Activated T-helper 17 cell treated with anti-CD3 and anti-CD28 coated beads, Interleukin-2, amount 50 U/mL, for 72 hours (primary cell): ENCODE measurements at places on chromosomes 1 and 21. TPM values are rescaled to one million over a fixed set of nuclear protein-coding genes. Genes with fewer than 3 reads are reported as not detected.

DNA sequence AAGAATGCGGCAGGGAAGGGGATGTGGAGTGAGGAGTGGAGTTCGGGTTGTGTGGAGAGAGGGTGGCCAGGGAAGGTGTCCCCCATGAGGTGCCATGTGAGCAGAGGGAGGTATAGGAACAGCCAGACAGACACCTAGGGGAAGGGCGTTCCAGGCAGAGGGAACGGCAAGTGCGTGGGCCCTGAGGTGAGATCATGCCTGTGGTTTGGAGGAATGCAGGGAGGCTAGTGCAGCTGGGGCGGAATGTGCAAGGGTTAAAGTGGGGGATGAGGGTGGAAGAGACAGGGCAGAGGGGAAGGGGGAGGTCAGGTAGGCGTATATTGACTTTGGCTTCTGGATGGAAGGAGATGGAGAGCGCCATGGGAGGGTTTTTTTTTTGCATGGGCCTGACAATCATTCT, 31.6 kb upstream of the PADI6 start:
- no peak for ATAC-seq

The RIMKLA gene
- 16.3 TPM for total RNA-seq

DNA sequence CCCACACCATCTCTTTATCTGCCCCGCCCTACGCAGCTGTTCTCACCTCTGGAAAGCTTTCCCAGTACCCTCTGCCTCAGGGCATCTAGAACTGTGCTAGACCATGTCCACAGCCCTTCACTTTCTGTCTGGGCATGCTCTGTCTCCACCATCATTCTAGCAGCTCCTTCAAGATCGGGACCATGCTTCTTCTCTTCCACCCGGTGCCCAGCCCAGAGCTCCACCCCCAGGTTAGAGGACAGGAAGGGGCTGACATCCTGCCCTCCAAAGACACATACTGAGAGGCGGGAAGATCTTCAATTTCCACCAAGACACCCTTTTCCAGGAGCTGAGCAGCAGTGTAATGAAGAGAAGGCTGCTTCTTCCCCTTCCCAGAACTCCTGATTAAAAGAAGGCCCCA, 27.7 kb upstream of the MEF2D start:
- no peak for ATAC-seq

DNA sequence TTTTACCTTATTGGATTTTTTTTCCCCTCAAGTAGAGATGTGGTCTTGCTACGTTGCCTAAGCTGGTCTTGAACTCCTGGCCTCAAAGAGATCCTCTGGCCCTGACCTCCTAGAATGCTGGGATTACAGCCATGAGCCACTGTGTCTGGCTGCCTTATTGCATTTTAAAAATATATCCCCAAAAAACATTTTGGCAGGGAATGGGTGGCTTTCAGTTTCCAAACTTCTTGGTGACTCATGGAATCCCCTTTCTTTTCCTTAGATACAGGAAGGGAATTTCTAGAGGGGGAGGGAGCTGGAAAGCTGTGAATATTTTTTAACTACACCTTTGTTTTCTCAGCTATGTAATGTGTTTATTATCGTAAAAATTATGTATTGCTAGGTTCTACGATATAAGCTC, 73.3 kb downstream of the SNRPE start:
- ATAC-seq, result no peak

The C1orf35 gene
- 18.3 TPM for total RNA-seq

- ATAC-seq, result no peak
Measured at GRCh38 chr1:104856091-104856490, 1106.4 kb downstream of the AMY1C start.

GRCh38 chr1:230163205-230163604, 96.2 kb downstream of the GALNT2 start:
- no peak for ATAC-seq

The ENAH gene
- total RNA-seq, result not detected
